ENCODE measurements at places on chromosomes 13 and 19.

DNA sequence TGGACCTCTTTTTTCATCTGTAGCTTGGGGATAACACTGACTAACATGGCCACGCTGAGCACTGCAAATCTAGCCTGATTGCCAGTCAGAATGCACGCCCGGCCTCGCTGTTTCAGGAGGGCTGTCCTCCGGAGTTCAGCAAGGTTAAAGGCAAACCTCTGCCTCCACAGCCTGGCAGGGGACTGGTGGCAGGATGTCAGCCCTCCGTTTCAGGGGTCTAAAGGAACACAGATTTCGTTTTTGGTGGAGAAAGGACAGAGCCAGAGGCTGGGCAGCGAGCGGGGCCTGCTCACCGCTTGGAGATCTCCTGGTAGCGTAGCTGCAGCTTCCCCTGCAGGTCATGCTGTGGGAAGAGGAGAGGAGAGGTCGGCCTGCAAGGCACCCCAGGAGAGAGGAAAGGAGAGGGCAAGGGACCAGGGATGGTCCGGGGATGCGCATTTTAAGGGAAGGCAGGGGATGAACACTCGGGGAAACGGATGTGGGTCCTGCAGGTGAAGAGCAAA, 560 bp downstream of the NDUFA7 start:
- no peak for DNase-seq

GRCh38 chr19:33673258-33673875, 51.6 kb downstream of the CHST8 start:
- DNase-seq, result no peak

DNA sequence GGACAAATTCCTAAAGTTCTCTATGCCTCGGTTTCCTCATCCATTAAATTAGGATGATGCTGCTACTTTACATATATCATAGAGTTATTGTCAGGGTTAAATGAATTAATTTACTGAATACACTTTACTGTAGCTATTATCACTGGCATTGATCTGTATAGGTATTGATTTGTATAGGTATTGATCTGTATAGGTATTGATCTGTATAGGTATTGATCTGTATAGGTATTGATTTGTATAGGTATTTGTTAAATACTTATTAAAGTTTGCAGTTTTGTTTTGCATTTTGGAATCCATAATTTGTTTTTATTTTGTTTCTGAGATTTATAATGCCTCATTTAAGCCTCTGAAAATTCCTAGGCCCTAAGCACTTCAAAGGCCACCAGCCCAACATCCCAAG, 2.4 kb upstream of the PPP2R1A start:
- DNase-seq, result no peak

DNA sequence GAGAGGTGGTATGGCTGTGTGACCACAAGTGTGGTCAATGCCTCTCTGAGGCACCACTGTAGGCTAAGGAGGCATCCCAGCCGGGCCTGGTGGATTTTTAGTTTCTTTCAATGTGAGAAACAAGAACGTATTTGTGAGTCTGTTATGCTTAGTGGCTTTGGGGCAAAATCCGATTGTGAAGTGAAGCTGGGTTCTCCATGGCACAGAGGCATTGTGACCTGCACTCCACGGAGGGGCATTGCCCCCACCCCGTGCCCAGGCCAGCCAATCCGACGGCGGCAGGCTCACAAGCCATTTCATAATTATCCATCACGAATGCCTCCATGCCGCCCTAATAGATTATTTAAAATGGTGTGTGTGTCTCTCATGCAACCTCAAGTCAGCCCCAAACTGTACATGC, 151.6 kb downstream of the ZNF536 start:
- no peak for DNase-seq

GRCh38 chr19:8686549-8686948, 12.0 kb downstream of the ACTL9 start:
- no peak for DNase-seq

GRCh38 chr13:99391781-99392469, 84.7 kb upstream of the GPR183 start:
- no peak for DNase-seq

DNA sequence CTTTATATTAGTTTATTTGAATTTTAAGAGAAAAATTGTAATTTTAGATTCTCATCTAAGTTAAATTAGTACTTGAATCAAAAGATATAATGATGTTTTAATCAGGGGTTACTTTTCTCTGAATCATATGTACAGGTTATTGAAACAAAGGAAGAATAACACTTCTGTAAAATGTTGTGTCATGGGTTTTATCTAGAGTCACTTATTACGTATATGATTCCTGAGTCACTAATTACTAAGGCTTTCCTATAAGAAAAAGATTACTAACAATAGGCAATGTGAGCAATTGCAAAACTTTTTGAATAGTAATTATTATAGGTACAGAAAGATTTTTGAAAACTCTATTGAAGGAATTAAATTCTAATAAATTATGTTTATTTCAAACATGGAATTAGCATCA, 99.2 kb upstream of the KLF5 start:
- no peak for DNase-seq

GRCh38 chr13:77928909-77929308, 10.3 kb upstream of the EDNRB start:
- no peak for DNase-seq

GRCh38 chr19:16372065-16372915, 47.7 kb downstream of the KLF2 start:
- no peak for DNase-seq

DNA sequence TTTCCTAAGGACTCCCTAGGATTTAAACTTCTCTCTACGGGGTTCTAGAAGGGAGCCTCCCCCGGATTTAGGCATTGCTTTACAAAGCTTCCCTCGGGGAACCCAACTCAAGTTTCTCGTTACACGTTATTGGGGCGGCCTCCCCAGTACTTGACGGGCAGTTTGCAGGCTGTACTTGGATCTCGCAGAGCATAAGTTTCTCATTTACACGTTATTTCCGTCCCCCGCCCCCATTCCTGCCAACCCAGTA, 584 bp downstream of the SMG9 start:
- DNase-seq, result no peak

GRCh38 chr13:48402325-48402932, 10.5 kb downstream of the LPAR6 start:
- no peak for DNase-seq

GRCh38 chr13:109427148-109427547, 359.2 kb downstream of the IRS2 start:
- DNase-seq, result no peak

DNA sequence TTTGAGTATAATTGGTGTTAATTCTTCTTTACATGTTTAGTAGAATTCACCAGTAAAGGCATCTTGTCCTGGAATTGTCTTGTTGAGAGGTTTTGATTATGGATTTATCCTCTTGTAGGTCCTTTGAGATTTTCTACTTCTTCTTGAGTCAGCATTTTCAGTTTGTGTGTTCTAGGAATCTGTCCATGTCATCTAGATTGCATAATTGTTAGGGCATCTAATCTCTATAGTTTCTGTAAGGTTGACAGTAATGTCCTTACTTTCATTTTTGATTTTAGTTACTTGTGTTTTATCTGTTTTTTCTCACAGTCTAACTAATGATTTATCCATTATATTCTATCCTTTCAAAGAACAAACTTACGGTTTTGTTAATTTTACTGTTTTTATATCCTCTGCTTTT, 492.0 kb downstream of the FGF9 start:
- no peak for DNase-seq

DNA sequence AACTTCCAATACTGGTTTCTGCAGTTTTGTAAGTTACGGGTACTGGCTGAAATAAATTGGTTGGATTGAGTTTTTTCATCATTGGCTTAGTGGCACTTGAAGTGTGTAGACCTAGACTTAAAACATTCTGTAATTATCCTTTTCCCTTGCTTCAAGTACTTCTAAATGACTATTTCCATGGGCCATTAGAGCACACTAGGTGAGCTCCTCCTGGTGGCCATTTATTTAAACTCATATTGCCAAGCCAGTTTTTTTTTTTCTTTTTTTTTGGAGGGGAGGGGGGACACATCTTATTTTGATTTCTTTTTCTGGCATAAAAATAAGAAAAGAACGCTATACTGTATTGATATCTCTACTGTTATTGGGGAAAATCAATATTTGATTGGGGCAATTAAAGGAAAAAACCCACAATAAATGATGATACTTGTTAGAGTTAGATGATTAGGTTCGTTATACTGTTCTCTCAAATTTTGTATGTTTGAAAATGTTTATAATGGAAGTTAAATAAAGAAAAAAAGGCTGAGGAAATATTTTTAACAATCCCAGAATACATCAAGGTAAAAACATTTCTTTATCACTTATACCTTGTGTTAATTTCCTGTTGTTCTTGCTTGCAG, 82.9 kb downstream of the PDS5B start:
- DNase-seq, result no peak

GRCh38 chr19:17136021-17136420, 60.4 kb downstream of the MYO9B start:
- DNase-seq, result no peak

DNA sequence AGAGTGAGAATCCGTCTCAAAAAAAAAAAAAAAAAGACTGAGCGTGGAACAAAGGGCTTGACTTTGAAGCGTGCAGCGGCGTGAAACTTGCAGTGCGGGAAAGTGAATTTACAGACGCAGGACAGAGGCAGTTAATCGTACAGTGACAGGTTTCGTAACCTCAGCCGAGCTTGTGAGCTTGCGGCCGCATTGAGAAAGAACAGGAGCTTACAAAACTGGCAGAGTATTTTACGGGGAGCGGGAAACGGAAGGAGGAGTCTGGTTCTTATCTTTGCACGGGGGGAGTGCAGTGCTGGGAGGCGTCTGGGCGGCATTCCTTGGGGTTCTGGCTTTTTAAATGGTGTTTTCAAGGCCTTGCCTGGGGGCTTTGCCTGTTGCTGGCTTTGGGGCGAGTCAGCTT, 6.0 kb upstream of the BSG start:
- no peak for DNase-seq

- DNase-seq, result no peak
These were observed 2.2 kb downstream of the S1PR2 start for GRCh38 chr19:10228920-10229319.

DNA sequence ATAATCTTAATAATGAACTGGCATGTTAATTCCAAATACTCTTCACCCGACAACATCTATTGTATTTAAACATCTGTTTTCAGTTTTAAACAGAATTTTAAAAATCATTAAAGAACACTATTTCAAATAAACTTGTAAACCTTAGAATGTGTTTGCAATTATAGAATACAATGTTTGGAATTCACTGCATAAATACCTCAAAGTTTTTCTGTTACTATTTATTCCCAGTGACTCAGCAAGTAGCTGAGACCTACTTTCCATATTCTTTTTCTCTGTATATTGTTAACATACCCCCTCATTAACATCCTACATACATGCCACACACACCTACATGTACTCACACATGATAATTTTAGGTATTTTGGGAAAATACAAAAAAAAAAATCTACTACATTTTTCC, 1134.3 kb downstream of the SLITRK1 start:
- DNase-seq, result peak; percentile 60

- DNase-seq, result no peak
These were observed 20.7 kb downstream of the ZNF14 start for GRCh38 chr19:19711934-19712828.

DNA sequence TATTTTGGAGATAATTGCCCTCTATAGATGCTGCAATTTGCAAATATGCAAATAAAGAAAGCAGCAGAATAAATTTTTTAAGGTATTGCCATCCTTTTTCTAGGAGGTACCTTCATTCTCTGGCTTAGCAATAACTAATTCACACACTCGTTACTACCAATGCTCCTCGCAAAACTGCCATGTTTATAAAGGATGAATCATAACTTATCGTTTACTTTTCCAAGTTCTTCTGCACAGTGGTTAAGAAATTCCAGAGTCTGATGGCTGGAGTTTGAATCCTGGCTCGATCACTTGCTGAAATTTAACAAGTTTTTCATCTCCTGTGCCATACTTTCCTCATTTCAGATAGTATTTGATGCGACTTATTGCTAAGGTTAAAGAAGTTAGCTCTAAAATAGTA, 708.6 kb upstream of the KLHL1 start:
- no peak for DNase-seq

- DNase-seq, result no peak
These were observed 7.0 kb upstream of the WBP4 start for GRCh38 chr13:41054212-41054877.

DNA sequence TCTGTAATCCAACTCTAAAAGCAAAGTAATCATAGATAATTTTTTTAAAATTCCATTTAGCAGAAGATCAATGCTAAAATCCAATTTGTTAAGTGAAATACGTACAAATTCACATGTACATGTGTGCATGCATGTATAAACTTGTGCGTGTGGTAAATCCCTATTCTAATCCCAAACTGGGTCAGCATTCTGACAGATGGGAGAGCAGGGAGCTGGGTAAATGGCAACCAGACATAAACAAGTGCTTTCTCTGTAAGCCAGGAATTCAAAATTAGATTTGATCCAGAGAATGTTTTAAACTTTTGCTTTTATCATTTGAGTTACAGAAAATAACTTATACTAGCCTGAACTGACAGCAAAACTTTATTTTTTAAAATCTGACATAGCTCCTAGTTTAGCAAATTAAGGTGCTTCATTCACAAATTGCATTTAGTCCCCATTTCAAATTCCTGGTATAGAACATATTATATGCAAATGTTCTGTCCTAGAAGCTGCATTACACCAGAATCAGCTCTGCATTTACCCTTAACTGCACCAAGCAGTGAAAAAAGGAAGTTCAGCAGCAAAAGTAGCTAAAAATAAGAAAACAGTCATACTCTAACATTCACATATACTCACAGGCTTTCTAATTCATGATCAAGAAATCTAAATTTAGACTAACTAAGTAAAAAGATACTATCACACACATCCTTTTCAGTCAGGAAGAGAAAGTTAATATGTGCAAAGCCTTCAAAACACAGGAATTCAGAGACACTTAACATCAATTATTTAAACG, 32.6 kb downstream of the UBL3 start:
- DNase-seq, result no peak

DNA sequence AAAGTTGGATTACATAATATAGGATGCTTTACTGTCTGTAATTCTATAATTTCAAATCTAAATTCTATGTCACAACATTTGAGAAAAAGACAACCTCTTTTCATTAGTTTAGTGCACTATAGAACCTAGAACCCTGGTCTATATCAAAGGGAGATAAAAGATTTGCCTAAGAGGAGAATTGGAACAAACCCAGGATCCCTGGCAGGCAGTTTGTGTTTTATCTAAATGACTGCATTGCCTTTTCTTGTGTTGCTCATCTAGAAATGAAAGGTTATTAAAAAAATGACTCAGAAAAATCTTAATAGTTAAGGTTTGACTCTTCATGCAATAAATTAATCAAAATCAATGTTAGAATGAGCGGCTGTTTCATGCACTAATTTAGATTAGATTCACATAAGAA, 96.7 kb downstream of the PCDH9 start:
- no peak for DNase-seq

- DNase-seq, result peak; percentile 13
These were observed 55.8 kb upstream of the KCTD15 start for GRCh38 chr19:33740811-33741396.

Data from fibroblast of skin of left biceps (primary cell).